Spinal cord (tissue), 10 donors: ENCODE measurements at places on chromosomes 1 and 21.

- H3K4me3 ChIP-seq = no peak overlapping the region
- no peak for DNase-seq
- H3K36me3 ChIP-seq = peaks cover 5% of the 10 kb centered on the region
- peaks cover 15% of the 10 kb centered on the region for H3K4me1 ChIP-seq
- H3K27me3 ChIP-seq = no peaks in the 10 kb centered on the region
- no peak overlapping the region for H3K27ac ChIP-seq
Observed at GRCh38 chr1:27873671-27874384, 1.5 kb downstream of the THEMIS2 start.

- DNase-seq = no peak
- H3K4me1 ChIP-seq = no peaks in the 10 kb centered on the region
- no peak overlapping the region for H3K27ac ChIP-seq
- no peaks in the 10 kb centered on the region for H3K36me3 ChIP-seq
- H3K27me3 ChIP-seq = no peaks in the 10 kb centered on the region
Observed at GRCh38 chr1:111366256-111366655, 61.3 kb downstream of the OVGP1 start.

- H3K4me1 ChIP-seq = peaks cover 11% of the 10 kb centered on the region
- no peaks in the 10 kb centered on the region for H3K36me3 ChIP-seq
- DNase-seq = no peak
- H3K27me3 ChIP-seq = no peaks in the 10 kb centered on the region
Observed at GRCh38 chr1:145979746-145980456, 15.4 kb downstream of the POLR3GL start.

DNA sequence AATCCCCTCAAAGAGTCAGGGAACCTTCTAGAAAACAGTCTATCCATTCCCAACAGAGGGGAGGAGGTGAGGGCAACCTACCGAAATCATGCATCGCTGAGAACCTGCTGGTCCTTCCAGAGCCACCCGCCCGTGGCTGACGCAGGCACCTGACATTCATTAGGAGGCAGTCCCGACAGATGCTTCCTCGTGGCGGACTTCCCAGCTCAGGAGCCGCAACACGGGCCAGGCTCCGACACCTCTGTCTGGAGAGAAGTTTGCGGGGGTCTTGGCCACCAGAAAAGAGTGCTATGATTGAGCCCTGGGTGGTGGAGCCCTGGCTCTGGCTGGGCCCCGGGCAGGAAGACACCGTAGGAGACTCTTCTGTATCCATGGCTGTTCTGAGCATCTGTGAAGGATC is 86.4 kb upstream of the ARHGEF16 start:
- DNase-seq = no peak
- H3K36me3 ChIP-seq = peaks cover 3% of the 10 kb centered on the region
- peaks cover 3% of the 10 kb centered on the region for H3K27me3 ChIP-seq
- H3K4me1 ChIP-seq = peaks cover 61% of the 10 kb centered on the region

- no peak overlapping the region for H3K27ac ChIP-seq
- no peak overlapping the region for H3K4me3 ChIP-seq
- H3K27me3 ChIP-seq = no peaks in the 10 kb centered on the region
- H3K4me1 ChIP-seq = peaks cover 54% of the 10 kb centered on the region
- DNase-seq = no peak
Observed at GRCh38 chr1:6972399-6972798, 187.1 kb downstream of the CAMTA1 start.

DNA sequence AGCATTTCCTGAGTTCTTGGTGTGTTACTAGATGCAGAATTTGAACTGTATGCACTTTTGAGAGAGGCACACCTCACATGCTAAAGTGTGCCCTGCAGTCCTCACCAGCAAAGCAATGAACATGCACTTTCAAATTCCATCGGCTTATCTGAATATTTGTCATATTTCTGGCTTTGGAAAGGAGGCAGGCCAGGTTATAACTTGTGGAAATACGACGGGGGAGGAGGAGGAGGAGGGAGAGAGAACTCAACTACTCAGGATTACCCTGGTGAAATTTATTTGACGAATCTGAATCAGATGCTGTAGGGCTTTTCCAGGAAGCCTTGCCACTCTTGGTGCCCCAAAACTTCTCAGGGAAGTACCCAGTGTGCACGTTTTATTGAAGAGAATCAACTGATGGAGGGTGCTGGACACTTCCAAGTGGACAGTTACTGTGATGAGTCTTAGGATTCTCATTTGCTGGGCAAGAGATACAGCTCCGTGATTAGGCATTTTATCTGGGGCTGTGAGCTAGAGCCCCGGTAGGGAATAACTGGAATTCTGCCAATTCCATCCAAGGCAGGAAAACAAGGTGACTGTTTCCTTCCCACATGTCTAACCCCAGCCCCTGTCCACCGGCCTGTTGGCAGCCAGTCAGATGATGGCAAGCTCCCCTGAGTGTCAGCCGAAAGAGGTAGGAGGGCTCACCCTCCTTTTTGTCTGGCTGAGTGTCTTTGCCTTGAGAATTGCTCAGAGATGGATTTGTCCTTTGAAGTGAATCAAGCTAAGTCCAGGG is 3.8 kb downstream of the PDPN start:
- peaks cover 26% of the 10 kb centered on the region for H3K4me1 ChIP-seq
- H3K36me3 ChIP-seq = no peaks in the 10 kb centered on the region
- H3K27me3 ChIP-seq = peaks cover 14% of the 10 kb centered on the region
- no peak overlapping the region for H3K27ac ChIP-seq

DNA sequence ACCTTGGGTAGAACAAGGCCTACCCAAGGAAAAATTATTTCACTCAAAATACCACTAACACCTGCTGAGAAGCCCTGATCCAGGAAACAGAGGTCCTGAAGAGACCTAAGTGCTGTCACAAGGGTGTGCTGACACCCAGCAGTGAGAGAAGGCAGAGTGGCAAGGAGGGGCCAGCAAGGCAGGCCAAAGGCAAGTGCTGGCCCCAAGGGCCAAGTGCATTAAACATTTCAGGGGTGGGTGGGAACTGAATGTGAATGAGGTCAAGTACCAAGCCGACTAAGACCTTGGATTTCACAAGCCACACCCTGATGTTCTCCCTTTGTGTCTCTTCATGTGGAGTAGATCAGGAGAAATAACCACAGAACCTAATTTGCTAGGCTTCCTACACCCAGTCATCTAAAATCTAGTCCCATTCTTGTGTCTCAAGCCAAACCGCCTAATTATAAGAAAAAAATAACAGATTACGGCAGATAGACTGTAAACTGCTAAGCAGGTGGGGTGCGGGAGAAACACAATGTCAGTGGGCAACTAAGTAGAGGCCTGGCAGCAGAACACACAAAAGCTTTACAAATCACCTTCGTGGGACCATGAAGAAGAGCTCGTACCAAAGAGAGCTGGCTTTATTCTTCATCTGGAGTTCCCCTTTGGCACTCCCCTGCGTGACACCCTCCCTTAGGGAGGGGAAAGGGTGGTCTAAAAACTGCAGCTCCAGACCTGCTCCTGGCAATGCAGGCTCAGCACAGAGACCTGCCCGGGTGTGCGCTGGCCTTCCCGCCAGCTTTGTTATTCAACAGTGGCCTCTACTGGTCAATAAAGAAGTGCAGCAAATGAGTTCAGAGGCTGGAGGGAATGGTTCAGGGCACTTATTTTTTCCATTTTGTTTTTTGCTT is 8.7 kb downstream of the UBE2G2 start:
- no peak overlapping the region for H3K4me3 ChIP-seq
- no peak for DNase-seq
- H3K27ac ChIP-seq = no peak overlapping the region
- peaks cover 10% of the 10 kb centered on the region for H3K36me3 ChIP-seq

GRCh38 chr1:19815801-19816736 is 986 bp upstream of the RNF186 start:
- no peak overlapping the region for H3K27ac ChIP-seq
- H3K4me1 ChIP-seq = no peaks in the 10 kb centered on the region

GRCh38 chr1:207860531-207860930 is 50.4 kb downstream of the CD34 start:
- DNase-seq = no peak
- no peak overlapping the region for H3K4me3 ChIP-seq
- no peak overlapping the region for H3K27ac ChIP-seq
- no peaks in the 10 kb centered on the region for H3K27me3 ChIP-seq

- peaks cover 12% of the 10 kb centered on the region for H3K36me3 ChIP-seq
- H3K27ac ChIP-seq = peak overlapping the region; percentile 31
- peaks cover 83% of the 10 kb centered on the region for H3K4me1 ChIP-seq
- H3K27me3 ChIP-seq = peaks cover 1% of the 10 kb centered on the region
Observed at GRCh38 chr1:111735858-111736544, 3.2 kb downstream of the INKA2 start.

- no peaks in the 10 kb centered on the region for H3K27me3 ChIP-seq
- no peak overlapping the region for H3K4me3 ChIP-seq
- H3K4me1 ChIP-seq = peaks cover 4% of the 10 kb centered on the region
- no peak for DNase-seq
- no peak overlapping the region for H3K27ac ChIP-seq
- no peaks in the 10 kb centered on the region for H3K36me3 ChIP-seq
Observed at GRCh38 chr1:92754000-92754718, 30.7 kb downstream of the EVI5 start.

- no peak overlapping the region for H3K4me3 ChIP-seq
- no peaks in the 10 kb centered on the region for H3K4me1 ChIP-seq
- no peak overlapping the region for H3K27ac ChIP-seq
- peaks cover 31% of the 10 kb centered on the region for H3K36me3 ChIP-seq
- no peak for DNase-seq
Observed at GRCh38 chr1:25834894-25835293, 15.1 kb downstream of the MTFR1L start.

- H3K4me1 ChIP-seq = peaks cover 11% of the 10 kb centered on the region
- no peaks in the 10 kb centered on the region for H3K27me3 ChIP-seq
- no peaks in the 10 kb centered on the region for H3K36me3 ChIP-seq
- no peak overlapping the region for H3K4me3 ChIP-seq
Observed at GRCh38 chr21:39852726-39853500, 14.3 kb upstream of the PCP4 start.

- peak overlapping the region; percentile 69 for H3K4me3 ChIP-seq
- no peak overlapping the region for H3K27ac ChIP-seq
- no peak for DNase-seq
- no peaks in the 10 kb centered on the region for H3K36me3 ChIP-seq
Observed at GRCh38 chr1:212607206-212607912, 1.2 kb upstream of the ATF3 start.

- peaks cover 23% of the 10 kb centered on the region for H3K4me1 ChIP-seq
- H3K27ac ChIP-seq = no peak overlapping the region
- H3K27me3 ChIP-seq = no peaks in the 10 kb centered on the region
- H3K36me3 ChIP-seq = peaks cover 25% of the 10 kb centered on the region
- no peak overlapping the region for H3K4me3 ChIP-seq
Observed at GRCh38 chr1:17070163-17070525, 16.3 kb upstream of the SDHB start.

GRCh38 chr1:83960669-83961277 is 38.2 kb downstream of the TTLL7 start:
- no peak for DNase-seq
- H3K4me1 ChIP-seq = no peaks in the 10 kb centered on the region
- no peaks in the 10 kb centered on the region for H3K36me3 ChIP-seq
- no peak overlapping the region for H3K27ac ChIP-seq

- no peak overlapping the region for H3K4me3 ChIP-seq
- peaks cover 26% of the 10 kb centered on the region for H3K4me1 ChIP-seq
- no peak for DNase-seq
- no peak overlapping the region for H3K27ac ChIP-seq
- no peaks in the 10 kb centered on the region for H3K27me3 ChIP-seq
Observed at GRCh38 chr1:5617546-5617945, 374.7 kb downstream of the NPHP4 start.

DNA sequence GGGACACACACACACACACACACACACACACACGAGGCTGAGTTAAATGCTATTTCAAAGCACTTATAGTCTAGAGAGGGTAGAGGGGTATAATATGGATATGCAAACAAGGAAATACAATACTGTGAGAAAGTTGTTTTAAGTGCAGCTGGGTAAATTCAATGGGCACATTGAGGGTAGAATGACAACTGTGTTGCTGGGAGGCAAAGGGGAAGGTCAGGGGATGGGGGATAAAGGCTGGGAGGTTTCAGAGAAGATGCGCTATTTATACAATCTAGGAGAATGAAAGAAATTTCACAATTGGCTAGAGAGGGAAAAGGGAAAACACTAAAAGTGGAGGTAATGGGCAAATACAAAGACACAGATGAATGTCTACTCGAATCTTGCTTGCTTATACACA is 19.4 kb downstream of the EXTL2 start:
- no peaks in the 10 kb centered on the region for H3K36me3 ChIP-seq
- H3K4me1 ChIP-seq = no peaks in the 10 kb centered on the region
- no peaks in the 10 kb centered on the region for H3K27me3 ChIP-seq
- no peak for DNase-seq
- H3K4me3 ChIP-seq = no peak overlapping the region
- no peak overlapping the region for H3K27ac ChIP-seq

GRCh38 chr1:7687411-7687810 is 83.7 kb upstream of the VAMP3 start:
- no peaks in the 10 kb centered on the region for H3K27me3 ChIP-seq
- no peaks in the 10 kb centered on the region for H3K4me1 ChIP-seq
- H3K27ac ChIP-seq = no peak overlapping the region
- no peak for DNase-seq
- no peak overlapping the region for H3K4me3 ChIP-seq

DNA sequence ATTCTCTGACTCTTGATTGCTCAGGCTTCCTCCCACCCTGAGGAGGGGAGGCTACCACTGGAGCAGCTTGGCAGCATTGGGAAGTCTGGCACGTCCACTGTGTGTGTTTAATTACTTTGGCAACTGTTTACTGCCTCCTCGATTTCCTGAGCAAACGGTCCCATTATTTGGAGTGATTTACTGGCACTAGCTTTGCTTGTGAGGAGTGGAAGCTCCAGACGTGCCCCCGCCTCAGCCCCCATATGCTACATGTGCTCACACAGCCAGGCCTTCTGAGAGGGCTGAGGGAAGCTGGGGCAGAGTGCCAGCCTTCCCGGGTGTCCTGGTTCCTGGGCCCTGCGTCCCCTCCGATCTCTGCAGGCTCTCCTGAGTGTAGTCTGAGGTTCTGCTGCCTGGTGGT is 306.2 kb downstream of the PTPRU start:
- peaks cover 13% of the 10 kb centered on the region for H3K4me1 ChIP-seq
- H3K27me3 ChIP-seq = peaks cover 37% of the 10 kb centered on the region
- no peak overlapping the region for H3K27ac ChIP-seq

- no peak overlapping the region for H3K4me3 ChIP-seq
- DNase-seq = peak; percentile 6
- no peaks in the 10 kb centered on the region for H3K4me1 ChIP-seq
- no peaks in the 10 kb centered on the region for H3K36me3 ChIP-seq
- no peak overlapping the region for H3K27ac ChIP-seq
- peaks cover 2% of the 10 kb centered on the region for H3K27me3 ChIP-seq
Observed at GRCh38 chr1:28122183-28122582, 33.8 kb upstream of the EYA3 start.

DNA sequence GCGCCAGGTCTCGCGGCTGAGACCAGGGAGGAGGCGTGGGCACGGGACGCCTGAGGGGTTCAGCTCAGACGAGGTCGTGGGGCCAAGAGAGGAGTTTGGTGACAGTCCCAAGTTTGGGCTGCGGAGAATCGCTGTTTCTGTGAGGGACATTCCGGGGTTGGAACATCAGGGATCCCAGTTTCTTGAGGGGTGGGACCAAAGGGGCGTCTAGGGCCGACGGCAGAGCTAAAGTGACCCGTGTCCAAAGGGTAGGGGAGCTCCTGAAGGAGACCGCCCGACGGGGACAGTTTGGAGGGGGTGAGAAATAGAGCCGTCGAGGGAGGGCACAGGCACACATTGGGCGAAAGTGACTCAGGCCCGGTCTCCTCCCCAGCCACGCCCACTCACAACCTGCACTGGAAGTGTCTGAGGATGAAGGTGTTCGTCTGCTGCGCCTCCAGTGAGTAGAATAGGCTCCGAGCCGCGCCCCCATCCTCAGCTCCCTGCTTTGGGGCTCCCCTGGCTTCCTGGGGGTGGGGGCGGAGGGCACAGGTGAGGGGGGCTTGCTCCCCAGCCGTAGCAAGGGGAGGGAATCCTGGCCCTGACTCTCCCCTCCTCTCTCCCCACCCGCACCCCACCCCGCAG is 7.0 kb downstream of the EFNA3 start:
- H3K27me3 ChIP-seq = peaks cover 25% of the 10 kb centered on the region
- peaks cover 54% of the 10 kb centered on the region for H3K4me1 ChIP-seq
- DNase-seq = no peak
- peak overlapping the region; percentile 97 for H3K27ac ChIP-seq
- peak overlapping the region; percentile 84 for H3K4me3 ChIP-seq
